ENCODE measurements at places on chromosomes 2 and 18.

DNA sequence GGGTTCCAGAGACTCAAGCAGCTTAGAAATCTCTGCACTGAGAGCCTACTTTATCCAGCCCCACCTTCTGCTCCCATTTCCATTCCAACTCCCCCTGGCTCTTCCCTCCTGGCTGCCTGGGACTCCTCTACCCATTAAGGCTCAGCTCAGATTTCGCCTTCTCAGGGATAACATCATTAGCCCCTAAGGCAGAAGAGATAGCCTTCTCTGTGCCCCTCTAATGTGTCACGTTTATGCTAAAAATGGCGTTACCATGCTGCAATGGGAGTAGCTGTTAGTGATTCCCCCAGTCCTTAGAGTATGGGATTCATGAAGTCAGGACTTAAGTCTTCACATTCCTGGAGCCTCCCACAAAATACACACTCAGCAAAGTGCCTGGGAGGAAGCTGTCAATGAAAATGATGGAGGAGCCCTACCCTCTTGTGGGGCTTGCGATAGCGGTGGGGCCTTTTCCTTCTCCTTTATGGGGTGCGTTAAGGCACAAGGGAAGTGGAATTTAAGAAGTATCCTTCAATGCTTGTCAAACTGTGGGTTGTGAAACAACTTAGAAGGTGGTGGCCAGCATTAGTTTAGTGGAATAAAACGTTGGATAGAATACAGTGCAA, 144.7 kb upstream of the COPS8 start:
- no peak for DNase-seq

DNA sequence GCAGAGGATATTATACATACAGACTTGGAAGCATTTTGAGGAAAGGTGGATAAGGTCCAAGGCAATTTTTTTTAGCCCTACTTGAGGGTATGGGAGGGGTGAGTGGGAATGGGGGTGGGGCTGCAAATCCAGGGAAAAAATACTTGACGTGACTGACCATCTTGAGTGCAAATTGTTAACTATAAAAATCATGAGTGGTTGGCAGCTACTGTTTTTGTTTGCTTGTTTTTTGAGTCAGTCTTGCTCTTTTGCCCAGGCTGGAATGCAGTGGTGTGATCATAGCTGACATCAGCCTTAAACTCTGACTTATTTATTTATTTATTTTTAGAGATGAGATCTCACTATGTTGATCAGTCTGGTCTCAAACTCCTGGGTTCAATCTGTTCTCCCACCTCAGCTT, 458.8 kb downstream of the PIK3C3 start:
- no peak for DNase-seq

- DNase-seq: no peak
These were observed 532.0 kb upstream of the FSHR start for GRCh38 chr2:49686291-49686690.

- no peak for DNase-seq
These were observed 38.7 kb downstream of the RPL31 start for GRCh38 chr2:101040761-101041160.

GRCh38 chr18:43879415-43879814, 602.1 kb upstream of the SYT4 start:
- DNase-seq: no peak

GRCh38 chr2:215505044-215505786, 69.3 kb upstream of the FN1 start:
- no peak for DNase-seq

DNA sequence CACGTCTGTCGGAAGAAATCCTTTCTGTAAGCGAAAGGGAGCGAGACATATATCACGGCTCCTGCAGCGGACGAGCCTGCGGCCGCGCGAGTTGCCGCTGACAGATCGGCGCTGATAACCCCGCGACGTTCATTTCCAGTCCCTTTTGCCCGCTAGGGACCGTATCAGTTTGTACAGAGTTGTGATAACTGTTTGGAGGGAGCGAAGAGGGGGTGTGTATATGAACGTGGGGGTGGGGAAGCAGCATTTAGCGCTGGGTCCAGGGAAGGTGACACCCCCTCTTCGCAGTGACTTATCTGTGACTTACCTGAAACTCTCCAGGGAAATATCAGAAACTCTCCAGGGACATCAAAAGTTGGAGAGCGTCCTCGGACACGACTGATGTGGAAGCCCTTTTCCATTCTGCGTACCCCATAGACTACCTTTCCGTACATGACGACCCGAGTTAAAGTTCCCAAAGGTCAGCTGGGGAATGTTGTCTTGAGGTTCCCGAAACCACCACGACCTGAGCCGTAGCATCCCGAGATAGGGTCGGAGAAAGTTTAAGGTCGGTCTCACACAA, 948 bp upstream of the GATA6 start:
- DNase-seq: no peak

Measured in central memory CD4-positive, alpha-beta T cell (primary cell).